ENCODE measurements at places on chromosomes 5 and 9.

- no peak for DNase-seq
Observed at GRCh38 chr9:13804532-13804931, 509.4 kb downstream of the NFIB start.

DNA sequence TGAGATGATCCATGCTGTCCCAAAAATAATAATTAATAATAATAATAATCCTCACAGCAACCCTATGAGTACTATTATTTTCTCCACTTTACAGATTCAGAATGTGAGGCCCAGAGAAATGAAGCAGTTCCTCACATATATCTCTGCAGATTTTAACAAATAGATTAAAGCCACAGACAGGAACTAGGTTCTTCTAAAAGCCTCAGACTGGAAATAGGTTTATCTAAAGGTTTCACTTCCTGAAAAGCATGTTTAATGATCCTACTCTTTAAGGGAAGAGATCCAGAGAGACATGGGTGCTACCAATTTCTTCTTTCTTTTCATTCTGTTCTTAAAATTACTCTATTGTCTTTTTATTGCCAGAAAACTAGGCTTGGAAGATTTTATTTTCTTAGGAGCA lies 1079.4 kb upstream of the COX7C start:
- no peak for DNase-seq

- DNase-seq, result no peak
Observed at GRCh38 chr9:14455243-14455642, 141.3 kb upstream of the NFIB start.

- DNase-seq, result no peak
Observed at GRCh38 chr5:17829456-17829855, 195.2 kb downstream of the TAF11L14 start.

- no peak for DNase-seq
Observed at GRCh38 chr5:157290981-157291711, 25.2 kb downstream of the CYFIP2 start.
